ENCODE measurements at places on chromosomes 1 and 21. TPM values are rescaled to one million over a fixed set of nuclear protein-coding genes. Genes with fewer than 3 reads are reported as not detected.

Gene ARHGAP30
- 0.13 TPM for polyA plus RNA-seq

Gene PBXIP1
- polyA plus RNA-seq = 13.9 TPM

Gene REN
- not detected for polyA plus RNA-seq

Gene DOP1B
- polyA plus RNA-seq = 3.8 TPM

Gene CLCNKB
- 0.08 TPM for polyA plus RNA-seq

Gene GJA5
- polyA plus RNA-seq = not detected

Gene ZNF687
- polyA plus RNA-seq = 16.3 TPM

Gene ASCL5
- polyA plus RNA-seq = 0.17 TPM

Gene AMY2B
- 2.2 TPM for polyA plus RNA-seq

Gene ADORA1
- polyA plus RNA-seq = 0.94 TPM

Gene SPRR1B
- polyA plus RNA-seq = not detected

Gene GREM2
- 0.31 TPM for polyA plus RNA-seq

Gene PIGR
- not detected for polyA plus RNA-seq

Gene NOS1AP
- 0.25 TPM for polyA plus RNA-seq

Gene ENSA
- polyA plus RNA-seq = 121 TPM

Gene MATN1
- polyA plus RNA-seq = 0.10 TPM

Gene SAMD13
- polyA plus RNA-seq = 0.53 TPM

Gene GFI1
- 0.08 TPM for polyA plus RNA-seq

Gene SMYD2
- 32.9 TPM for polyA plus RNA-seq

Gene HSPA6
- polyA plus RNA-seq = 0.26 TPM

Gene TSPAN1
- polyA plus RNA-seq = 2.1 TPM

Gene UBE2U
- not detected for polyA plus RNA-seq

Gene CFAP57
- 0.62 TPM for polyA plus RNA-seq

Gene ZSCAN20
- polyA plus RNA-seq = 1.5 TPM

Gene RGS4
- not detected for polyA plus RNA-seq

Gene DNASE2B
- polyA plus RNA-seq = not detected

Gene LCA5L
- polyA plus RNA-seq = 0.99 TPM

Gene ZNF436
- 5.1 TPM for polyA plus RNA-seq

Gene DCAF6
- 34.4 TPM for polyA plus RNA-seq

Gene CHI3L2
- polyA plus RNA-seq = 0.22 TPM

Gene KCNA2
- polyA plus RNA-seq = 0.05 TPM

Gene SLC45A3
- 3.3 TPM for polyA plus RNA-seq

Gene LCE2C
- polyA plus RNA-seq = not detected

Gene CELA2A
- not detected for polyA plus RNA-seq

Gene AP4B1
- 9.2 TPM for polyA plus RNA-seq

Gene LAMB3
- polyA plus RNA-seq = 9.1 TPM

Gene SELENBP1
- polyA plus RNA-seq = 12.6 TPM

Gene IKBKE
- 6.3 TPM for polyA plus RNA-seq

Gene PLCH2
- 0.21 TPM for polyA plus RNA-seq

Gene RAB3B
- polyA plus RNA-seq = 10.9 TPM

Gene RWDD3
- polyA plus RNA-seq = 20.3 TPM

Gene CACNA1E
- not detected for polyA plus RNA-seq
